ENCODE measurements at places on chromosomes 13 and 19.

- DNase-seq, result no peak
These were observed 166.0 kb upstream of the ZNF536 start for GRCh38 chr19:30206187-30206586.

DNA sequence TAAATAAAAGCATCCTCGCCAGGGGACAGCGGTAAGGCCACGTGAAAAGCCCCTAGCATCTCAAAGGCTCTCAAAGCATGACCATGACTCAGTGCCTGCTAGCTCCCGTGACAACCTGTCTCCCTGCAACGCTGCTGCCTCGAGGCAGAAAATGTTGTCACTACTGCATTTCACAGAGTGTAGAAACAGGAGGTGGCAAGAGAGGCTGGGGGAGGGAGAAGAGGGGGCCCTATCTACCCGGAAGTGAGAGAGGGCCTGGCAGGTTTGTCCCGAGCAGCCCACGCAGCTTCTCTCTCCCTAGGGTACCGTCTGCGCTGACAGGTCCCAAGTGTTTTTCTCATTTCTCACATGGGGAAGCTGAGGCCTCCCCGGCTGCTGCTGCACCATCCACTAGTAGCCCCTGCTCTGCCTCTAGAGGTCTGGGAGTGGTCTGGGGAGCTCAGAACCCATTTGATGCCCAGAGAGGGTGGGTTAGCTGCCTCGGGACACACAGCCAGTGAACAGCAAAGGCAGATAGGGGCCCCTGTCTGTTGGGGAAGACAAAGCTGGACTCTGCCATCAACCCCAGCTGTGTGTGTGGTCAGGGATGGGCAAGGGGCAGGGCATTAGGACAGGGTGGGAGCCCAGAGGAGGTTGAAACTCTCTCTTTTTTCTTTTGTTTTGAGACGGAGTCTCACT, 3.7 kb downstream of the TINCR start:
- no peak for DNase-seq

DNA sequence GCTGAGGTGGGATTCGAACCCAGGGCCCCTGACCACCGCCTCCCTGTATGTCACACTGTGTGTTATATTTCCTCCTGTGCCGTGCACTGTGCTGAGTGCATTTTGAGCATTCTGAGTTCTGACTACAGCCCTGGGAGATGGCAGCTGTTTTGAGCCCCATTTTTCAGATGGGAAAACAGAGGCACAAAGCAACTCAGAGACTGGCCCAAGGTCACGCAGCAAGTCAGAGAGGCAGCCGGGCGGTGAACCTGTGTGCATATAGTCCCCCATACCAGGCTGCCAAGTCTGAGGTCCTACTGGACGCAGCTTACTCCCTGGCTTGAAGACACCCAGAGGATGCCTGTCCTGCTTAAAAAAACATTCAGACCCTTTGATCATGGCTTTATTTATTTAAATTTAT, 17.7 kb downstream of the MYH14 start:
- DNase-seq, result no peak

GRCh38 chr19:14566712-14567077, 5.2 kb downstream of the NDUFB7 start:
- no peak for DNase-seq

- DNase-seq, result no peak
These were observed 58.0 kb upstream of the IRS2 start for GRCh38 chr13:109844396-109844795.

- DNase-seq, result no peak
These were observed 8.4 kb upstream of the CEBPA start for GRCh38 chr19:33310606-33311325.

GRCh38 chr13:90455823-90456222, 891.7 kb upstream of the MIR17HG start:
- DNase-seq, result no peak

GRCh38 chr19:34669305-34669704, 7.7 kb downstream of the SCGB2B2 start:
- no peak for DNase-seq

GRCh38 chr19:50362030-50362412, 3.4 kb downstream of the NAPSA start:
- DNase-seq, result no peak

DNA sequence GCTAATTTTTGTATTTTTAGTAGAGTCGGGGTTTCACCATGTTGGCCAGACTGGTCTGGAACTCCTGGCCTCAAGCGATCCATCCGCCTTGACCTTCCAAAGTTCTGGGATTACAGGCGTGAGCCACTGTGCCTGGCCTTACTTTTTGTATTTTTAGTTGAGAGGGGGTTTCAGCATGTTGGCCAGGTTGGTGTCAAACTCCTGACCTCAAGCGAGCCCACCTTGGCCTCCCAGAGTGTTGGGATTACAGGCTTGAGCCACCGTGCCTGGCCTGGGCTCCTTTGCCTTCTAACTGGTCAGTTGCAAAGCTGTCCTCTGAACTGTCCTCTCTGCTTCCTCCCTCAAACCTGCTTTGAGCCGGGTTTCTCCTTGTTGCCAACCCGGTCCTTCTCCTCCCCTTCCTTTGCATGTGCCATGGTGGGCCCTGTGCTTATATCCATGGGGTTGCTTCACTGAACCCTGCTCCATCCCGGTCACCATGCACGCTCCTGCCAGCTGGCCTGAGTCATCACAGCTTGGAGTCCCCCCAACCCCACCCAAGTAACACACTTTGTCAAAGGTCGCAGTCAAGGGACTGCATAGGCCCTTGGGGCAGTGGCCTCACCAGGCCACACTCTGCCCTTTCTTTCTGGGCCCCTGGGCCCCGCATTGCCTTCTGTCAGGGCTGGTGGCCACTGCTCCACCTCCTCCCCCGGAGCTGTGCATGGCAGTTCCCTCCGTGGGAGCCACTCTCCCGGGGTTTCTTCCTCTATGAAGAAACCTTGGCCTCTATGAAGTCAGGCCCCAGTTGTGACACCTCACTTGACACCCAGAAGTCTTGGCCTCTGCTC, 21.2 kb downstream of the WTIP start:
- no peak for DNase-seq

DNA sequence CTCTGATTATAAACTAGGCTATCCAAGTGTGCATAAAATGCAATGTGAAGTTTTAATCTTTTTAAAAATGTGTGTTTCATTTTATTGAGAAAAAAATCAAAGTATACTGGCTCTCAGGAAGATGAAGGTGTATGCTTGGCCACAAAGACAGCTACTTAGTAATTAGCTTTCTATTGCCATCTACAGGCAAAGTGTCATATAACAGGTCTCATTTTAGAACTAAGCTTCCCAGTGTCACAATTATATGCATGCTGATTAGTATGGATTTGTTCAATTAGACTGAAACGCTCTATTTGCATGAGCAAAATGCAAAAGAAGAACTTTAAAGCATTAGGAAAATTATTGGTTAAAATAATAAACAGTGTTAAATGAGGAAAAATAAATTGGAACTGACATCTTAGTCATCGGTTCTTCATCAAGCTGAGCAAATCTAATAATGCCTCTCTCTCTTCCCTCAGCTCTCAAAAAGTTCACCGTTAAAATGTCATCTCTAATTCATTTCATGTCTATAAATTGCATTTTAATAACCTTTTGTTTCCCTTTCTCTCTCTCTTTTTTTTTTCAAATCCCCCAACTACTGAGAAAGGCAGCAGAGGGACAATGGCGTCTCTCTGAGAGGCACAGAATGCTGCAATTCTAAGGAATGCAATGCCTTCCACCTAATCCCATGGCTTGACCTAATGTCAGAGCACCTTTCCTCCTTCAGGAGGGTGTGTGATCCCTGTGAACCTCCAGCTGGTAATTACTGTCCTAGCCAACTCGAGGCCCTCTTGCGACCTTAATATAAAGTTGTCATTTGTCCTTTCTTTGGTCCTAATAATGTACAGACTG, 313.1 kb upstream of the MAB21L1 start:
- DNase-seq, result no peak

DNA sequence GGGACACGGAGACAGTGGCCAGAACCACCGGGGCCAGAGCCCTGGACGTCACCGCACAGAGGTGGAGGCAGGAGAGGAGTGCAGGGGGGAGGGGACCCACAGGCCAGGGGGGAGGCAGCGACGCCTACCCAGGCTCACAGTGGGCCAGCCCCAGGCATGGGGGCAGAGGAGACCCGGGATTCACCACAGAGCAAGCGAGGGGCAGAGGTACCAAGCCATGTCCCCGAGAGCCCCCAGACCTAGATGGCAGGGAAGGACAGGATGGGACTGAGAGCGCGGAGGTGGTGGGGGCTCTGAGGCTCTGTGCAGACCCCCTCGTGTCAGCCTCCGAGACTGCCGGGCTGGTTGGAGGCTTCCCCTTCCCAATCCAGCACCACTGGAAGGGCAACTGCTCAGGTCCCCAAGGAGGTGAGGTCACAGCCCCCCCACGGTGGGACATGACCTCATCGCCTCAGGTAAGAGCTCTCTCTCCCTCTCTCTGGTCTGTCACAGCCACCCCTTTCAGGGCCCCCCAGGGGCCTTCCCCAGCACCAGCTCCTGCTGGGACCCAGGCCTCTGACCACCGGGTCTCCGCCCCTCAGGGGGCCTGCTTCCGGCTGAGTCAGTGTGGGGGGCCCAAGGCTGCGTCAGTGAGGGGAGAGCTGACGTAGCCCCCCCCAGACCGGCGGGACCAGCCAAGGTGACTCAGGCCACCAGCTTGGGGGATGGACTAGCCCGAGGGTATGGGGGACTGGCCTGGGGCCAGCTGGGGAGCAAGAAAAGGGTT, 2.2 kb upstream of the IL11 start:
- no peak for DNase-seq

- DNase-seq, result no peak
These were observed 156.8 kb downstream of the DNAJC15 start for GRCh38 chr13:43180036-43180660.

- no peak for DNase-seq
These were observed 102.8 kb downstream of the STARD13 start for GRCh38 chr13:33182729-33183128.

DNA sequence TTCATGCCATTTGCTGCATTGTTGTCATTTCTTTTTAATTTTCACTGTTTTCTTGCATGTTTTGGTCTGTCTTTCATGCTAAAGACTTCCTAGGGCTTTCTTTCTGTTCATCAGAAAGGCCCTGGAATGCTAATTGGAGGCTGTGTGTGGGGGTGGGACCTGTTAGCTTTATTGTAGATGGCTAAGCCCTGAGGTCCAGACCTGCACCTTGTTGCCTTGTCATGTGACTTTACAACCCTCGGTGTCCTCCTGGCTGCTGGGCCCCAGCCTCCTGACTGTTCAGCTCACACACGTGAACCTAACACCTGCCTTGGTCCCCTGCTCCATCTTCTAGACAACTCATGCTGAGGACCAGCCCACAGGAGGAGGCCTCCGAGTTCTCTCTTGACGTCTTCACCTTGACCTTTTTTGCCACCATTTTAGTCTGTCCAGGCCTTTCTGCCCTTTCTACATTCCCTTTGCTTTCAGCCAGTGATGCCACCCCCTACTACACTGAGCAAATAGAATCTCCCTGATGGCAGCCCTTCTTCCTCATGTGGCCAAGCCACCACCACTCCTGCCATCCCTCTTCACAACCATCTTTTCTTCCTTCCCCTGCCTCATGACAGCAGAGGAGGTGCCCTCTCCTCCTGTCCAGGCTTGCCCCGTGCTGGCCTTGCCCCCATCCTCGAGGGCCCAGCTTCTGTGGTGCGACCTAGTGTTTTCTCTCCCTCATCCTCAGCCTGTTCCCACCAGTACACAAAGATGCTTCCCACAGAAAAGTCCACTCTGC, 41.4 kb upstream of the GPI start:
- no peak for DNase-seq

- peak; percentile 84 for DNase-seq
These were observed at the start of gene CYTH2 for GRCh38 chr19:48469289-48469881. Gene CYTH2, plus strand, starts transcription at chr19:48469369. Its CDS starts 139 bp downstream, at chr19:48469508.

GRCh38 chr13:109403012-109403421, 383.4 kb downstream of the IRS2 start:
- no peak for DNase-seq

- peak; percentile 63 for DNase-seq
These were observed 1.5 kb upstream of the TRAPPC5 start for GRCh38 chr19:7678971-7679751.

DNA sequence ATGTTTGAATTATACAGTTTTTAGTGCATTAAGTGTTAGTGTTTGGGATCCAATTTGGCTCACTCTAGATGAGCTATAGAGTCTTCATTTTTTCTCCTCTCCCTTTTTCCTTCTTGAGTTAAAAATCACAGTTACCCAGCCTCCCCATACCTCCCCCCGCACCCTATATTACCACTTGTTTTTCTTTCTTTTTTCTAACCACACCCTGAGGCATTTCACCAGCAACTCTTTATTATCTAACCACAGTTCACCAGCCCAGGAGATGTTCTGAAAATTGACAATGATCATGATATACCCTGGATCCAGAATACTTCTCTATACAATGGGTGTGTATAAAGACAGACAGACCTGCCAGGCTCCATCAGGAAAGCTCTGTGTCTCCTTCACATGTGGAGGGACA, 86.5 kb upstream of the UBL3 start:
- no peak for DNase-seq

- DNase-seq, result peak; percentile 90
These were observed at the start of gene ARHGAP33 for GRCh38 chr19:35775298-35776101. Gene ARHGAP33, plus strand, starts transcription at chr19:35775564. Its CDS starts 95 bp downstream, at chr19:35775659.

DNA sequence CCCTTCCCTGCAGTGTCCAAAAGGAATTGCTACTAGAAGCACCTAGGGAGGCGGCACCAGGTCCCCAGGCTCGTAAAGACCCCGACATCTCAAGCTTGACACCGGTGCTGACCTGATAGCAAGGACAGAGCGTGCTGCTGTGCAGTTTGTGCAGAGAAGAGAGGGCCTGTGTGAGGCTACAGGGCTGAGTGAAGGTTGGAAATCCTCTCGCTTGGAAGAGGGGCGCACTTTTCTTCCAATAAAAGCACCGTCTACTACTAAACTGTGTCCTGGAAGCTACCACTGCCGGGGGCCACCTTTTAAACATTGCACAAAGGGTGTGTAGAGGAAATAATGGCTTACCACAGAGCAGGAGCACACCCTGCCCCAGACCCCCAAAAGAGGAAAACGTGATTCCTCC, 11.0 kb downstream of the TMEM272 start:
- no peak for DNase-seq

DNA sequence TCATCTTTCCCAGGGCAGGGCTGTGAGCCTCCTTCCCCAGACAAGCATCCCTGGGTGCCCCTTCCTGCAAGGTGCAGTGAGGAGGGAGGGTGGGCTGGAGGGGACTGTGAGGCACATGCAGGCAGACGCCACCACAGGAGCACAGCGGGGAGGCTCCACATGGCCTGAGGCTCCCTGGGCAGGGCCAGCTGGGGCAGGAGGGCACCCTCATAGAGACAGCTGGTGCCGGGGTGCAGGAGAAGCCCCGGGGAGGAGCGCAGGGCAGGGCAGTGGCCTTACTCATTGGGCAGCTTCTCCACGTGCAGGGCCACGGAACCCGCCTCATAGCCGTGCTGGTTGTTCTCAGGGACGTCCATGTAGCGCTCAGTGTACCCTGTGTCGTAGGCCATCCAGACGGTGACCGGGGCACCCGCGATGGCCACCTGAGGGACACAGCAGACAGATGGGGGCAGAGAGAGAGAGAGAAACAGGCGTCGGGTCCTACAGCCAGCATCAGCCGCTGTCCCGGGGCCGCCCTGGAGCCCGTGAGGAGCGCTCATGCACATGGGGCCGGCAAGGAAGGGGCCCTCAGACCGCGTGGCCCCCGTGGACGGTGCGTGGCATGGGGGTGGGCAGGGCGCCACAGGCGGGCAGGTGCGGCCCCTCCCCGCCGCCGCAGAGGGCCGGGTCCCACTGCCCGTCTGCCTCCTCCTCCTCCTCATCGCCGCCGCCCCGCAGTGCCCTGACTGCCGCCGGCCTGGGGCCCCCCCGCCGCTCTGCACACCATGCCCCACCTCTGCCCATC, 12.5 kb upstream of the MYDGF start:
- no peak for DNase-seq

GRCh38 chr19:2867025-2867991, at the start of gene ZNF556:
Gene ZNF556, plus strand, starts transcription at chr19:2867335. Its CDS starts 87 bp downstream, at chr19:2867422.
- peak; percentile 32 for DNase-seq

- no peak for DNase-seq
These were observed 34.4 kb upstream of the MIR17HG start for GRCh38 chr13:91313103-91313502.
